ENCODE measurements at places on chromosomes 11 and 22. TPM values are rescaled to one million over a fixed set of nuclear protein-coding genes. Genes with fewer than 3 reads are reported as not detected.

GRCh38 chr11:57473285-57473841 lies 13.0 kb downstream of the RTN4RL2 start:
- DNase-seq, result no peak

DNA sequence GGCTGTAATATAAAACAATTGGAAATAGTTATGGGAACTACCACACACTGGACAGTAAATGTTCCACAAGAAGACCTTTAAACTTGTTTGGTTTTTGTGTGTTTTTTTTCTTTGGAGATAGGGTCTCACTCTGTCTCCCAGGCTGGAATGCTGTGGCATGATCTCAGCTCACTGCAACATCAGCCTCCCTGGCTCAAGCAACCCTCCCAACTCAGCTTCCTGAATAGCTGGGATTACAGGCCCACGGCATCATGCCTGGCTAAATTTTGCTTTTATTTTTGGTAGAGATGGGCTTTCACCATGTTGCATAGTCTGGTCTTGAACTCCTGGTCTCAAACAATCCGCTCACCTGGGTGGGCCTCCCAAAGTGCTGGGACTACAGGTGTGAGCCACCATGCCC lies 121.0 kb downstream of the MPPED2 start:
- no peak for DNase-seq

- DNase-seq, result no peak
Observed at GRCh38 chr11:102559839-102560238, 29.3 kb upstream of the MMP7 start.

DNA sequence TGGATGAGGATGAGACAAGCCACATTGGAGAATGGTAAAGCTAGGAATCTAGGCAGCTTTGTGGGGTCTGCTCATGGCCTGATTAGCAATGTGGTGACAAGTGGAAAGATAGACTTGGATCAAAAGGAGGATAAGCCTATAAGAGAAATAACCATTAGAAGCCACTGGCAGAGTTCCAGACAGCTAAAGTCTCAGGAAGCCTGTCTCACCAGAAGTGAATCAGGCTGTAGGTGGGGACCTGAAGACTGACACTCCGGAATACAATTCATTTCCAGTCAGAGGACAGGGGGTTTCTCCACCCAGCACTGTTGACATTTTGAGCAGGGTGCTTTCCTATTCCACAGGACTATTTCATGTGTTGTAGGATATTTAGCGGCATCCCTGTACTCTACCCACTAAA lies 129.7 kb downstream of the ARHGAP42 start:
- peak; percentile 70 for DNase-seq

- DNase-seq, result no peak
Observed at GRCh38 chr22:45321827-45322226, 12.1 kb downstream of the FAM118A start.

GRCh38 chr22:42901790-42902508 lies 44.9 kb upstream of the ARFGAP3 start:
- peak; percentile 20 for DNase-seq

DNA sequence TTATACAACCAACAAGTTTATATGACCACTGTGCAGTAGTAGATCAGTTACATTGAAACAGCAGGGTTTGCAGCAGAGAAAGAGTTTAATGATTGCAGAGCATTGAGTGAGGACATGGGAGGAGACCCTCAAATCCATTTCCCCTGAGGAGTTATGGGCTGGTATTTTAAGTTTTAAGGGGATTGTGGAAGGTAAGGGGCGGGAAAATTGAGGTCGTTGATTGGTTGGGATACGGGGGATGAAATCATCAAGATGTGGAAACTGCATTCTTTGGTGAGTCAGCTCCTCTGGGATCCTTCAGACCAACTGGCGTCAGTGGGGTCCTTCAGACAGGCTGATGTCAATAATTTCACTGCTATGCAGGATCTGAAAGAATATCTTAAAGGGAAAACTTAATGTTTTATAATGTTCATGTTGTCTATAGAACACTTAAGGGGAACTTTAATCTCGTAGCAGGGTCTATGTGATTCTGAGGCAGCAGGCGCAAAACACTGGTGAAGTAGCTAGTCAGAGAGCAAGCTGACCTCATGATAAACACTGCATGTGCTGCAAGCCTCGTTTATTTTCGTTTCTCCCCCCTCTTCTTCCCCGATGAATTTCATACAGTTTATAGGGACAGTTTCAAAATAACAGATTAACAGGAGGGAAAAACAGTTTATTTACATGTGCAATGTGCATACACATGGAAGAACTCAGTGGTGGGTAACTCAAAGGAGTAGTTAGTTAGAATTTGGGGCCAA lies 17.4 kb upstream of the BACE1-AS start:
- DNase-seq, result no peak

- DNase-seq, result no peak
Observed at GRCh38 chr11:7964261-7964660, 986 bp downstream of the NLRP10 start.

The POU2AF2 gene
- total RNA-seq, result not detected

The MS4A4E gene
- total RNA-seq, result not detected

The OR52L1 gene
- total RNA-seq, result not detected

The SLC22A8 gene
- total RNA-seq, result not detected
